ENCODE measurements at places on chromosomes 1 and 21.

GRCh38 chr1:88063605-88064004 lies 620.5 kb upstream of the PKN2 start:
- no peaks in the 10 kb centered on the region for H3K36me3 ChIP-seq
- peak; percentile 67 for DNase-seq
- peak overlapping the region; percentile 16 for H3K27ac ChIP-seq
- no peak overlapping the region for H3K4me3 ChIP-seq
- H3K4me1 ChIP-seq = peaks cover 34% of the 10 kb centered on the region

- no peaks in the 10 kb centered on the region for H3K36me3 ChIP-seq
- H3K4me1 ChIP-seq = no peaks in the 10 kb centered on the region
Observed at GRCh38 chr1:32411261-32411660, 17.0 kb upstream of the BSDC1 start.

DNA sequence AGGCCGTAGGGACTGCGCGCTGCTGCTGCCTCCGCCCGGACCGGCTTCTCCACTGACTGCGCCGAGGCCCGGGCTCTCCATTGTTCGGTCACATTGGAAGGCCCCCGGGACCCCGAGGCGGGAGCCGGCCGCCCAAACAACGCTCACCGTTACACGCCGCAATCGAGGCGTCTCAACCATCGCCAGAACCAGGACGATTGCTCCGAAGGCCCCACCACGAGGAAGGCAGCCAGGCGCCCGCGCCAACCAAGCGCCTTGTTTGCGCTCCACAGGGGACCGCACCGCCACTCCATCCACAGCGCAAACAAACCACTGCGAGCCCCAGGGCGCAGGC lies 595 bp downstream of the GLUL start:
- H3K36me3 ChIP-seq = peaks cover 28% of the 10 kb centered on the region
- peak overlapping the region; percentile 73 for H3K27ac ChIP-seq
- H3K4me1 ChIP-seq = peaks cover 12% of the 10 kb centered on the region

DNA sequence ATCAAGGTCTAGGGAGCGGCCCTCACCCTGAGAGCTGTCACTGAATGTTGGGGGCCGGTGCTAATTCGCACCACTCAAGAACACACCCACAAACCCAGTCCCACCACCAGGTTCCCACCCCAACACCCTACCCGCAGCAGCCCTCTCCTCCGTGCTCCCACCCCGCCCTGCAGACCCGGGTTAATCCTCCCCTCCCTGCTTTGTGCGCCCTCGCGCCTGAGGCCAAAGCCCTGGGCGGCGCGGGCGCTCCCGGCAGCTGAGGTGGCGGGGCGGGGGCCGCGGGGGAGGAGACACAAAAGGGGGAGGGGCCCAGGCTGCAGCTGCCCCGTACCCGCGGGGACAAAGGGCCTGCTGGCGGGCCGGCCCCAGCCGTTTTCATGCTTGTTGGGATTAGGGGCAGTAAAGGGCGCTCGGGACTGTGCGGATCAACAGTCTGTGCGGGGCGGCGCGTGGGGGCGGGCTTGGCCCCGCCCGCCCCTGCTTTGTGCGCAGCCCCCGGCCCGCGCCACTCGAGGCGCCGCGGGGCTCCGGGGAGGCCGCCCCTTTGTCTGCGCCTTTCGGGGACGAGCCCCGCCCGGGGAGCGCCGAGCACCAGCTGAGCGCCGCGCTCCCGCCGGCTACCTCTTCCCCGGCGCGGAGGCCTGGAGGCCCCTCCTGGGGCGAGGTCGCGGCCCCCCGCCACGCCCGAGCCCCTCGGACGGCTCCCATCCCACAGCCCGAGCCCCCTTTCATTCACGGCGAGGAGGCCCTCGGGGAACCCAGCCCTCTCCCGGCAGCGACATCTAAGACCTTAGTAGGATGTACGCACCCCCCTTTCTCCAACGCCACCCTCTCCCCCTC lies 10.9 kb downstream of the C1orf216 start:
- no peak for DNase-seq
- no peak overlapping the region for H3K4me3 ChIP-seq
- H3K36me3 ChIP-seq = no peaks in the 10 kb centered on the region
- H3K27me3 ChIP-seq = no peaks in the 10 kb centered on the region
- no peaks in the 10 kb centered on the region for H3K4me1 ChIP-seq

DNA sequence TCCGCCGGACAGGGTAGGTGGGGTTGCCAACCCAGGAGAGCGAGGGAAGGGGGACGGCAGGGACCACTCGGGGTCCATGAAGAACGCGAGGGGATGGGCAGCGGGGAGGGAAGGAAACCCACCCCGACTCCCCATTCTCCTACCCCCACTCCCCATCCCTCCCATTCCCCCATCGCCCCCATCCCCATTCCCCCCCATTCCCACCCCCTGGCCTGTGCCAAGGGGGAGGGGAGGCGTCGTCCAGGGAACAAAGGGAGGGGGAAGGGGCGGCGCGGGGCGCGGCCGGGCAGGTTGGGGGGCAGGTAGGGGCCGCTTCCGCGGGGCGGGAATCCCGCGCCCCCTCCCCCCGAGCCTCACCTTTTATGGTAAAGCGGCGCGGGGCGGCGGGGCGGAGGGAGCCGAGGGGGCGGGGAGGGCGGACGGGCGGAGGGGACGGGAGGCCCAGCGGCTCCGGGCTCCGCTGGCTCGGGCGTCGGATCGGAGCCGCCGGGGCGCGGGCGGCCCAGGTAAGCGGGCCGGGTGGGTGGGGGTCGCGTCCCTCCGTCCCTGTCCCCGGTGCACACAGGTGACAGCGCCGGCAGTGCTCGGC lies at the start of gene FBLIM1:
FBLIM1 (plus strand) TSS at position 453 of the 589 bp plus-strand sequence. CDS start 6,189 bp downstream, outside the sequence.
- H3K27ac ChIP-seq = peak within 1 kb of the TSS; percentile 21
- no peaks in the 10 kb centered on the region for H3K36me3 ChIP-seq
- peak within 1 kb of the TSS; percentile 86 for H3K4me3 ChIP-seq
- peaks cover 41% of the 10 kb centered on the region for H3K4me1 ChIP-seq
- peak; percentile 29 for DNase-seq
- no peaks in the 10 kb centered on the region for H3K27me3 ChIP-seq

Measured in PC-3 (cell line).